ENCODE measurements at places on chromosomes 3 and 15. TPM values are rescaled to one million over a fixed set of nuclear protein-coding genes. Genes with fewer than 3 reads are reported as not detected.

CCR3 gene
- not detected for total RNA-seq

PEX5L gene
- total RNA-seq: not detected

EOGT gene
- total RNA-seq: 22.5 TPM

GRCh38 chr3:183766107-183766506, 59.3 kb downstream of the MAP6D1 start:
- no peak for DNase-seq

- DNase-seq: no peak
These were observed 35.8 kb upstream of the PPM1L start for GRCh38 chr3:160720123-160720746.

DNA sequence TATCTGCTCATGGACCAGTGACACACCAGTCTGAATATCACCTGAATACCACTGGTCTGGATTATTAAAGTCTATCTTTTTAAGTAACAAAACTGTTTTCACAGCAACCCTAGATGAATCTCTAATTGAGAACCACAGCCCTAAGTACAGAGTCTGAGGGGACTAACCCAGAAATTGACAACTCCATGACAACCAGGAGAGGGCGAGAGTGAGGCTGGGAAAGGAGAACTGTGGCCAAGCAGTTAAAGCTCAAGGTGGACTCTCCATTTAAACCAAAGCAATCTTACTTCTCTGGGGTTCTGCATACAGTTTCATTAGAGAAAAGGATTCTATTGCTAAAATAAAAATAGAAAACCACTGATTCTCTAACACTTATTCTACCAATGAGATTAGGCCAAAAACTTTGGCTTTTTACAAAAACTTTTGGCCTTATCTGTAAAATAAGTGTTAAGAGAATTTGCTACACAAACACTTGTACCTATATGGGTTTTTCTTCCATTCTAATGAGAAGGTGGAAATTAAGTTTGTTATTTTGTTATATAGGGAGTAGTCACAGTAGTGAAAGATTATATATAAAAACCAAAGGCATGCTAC, 11.4 kb downstream of the NEK10 start:
- DNase-seq: no peak

GRCh38 chr3:134323966-134324962, 50.0 kb downstream of the AMOTL2 start:
- no peak for DNase-seq
